ENCODE measurements at places on chromosomes 2 and 18. TPM values are rescaled to one million over a fixed set of nuclear protein-coding genes. Genes with fewer than 3 reads are reported as not detected.

Gene ITGA6
- total RNA-seq = 40.5 TPM

Gene MAL
- not detected for total RNA-seq

Gene RAMP1
- 2.0 TPM for total RNA-seq

Gene OSBPL6
- 3.1 TPM for total RNA-seq

Gene NLRC4
- total RNA-seq = not detected

DNA sequence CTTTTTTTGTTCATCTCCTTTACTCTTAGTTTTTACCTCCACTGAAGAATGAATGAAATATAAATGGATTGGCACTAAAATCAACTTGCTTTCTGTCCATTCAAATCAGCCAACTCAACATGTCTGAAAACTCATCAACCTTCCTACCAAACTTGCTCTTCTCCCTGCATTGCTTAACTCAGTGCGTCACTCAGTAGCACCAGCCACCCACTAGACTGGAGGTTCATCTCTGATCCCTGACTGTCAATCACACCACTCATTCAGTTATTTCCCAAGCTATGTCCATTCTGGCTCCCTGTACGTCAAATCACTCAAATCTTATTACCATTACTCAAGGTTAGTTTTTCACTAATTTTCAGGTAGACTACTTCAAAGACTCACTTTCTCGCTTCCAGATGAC lies 75.2 kb upstream of the RBMS1 start:
- no peak for DNase-seq

DNA sequence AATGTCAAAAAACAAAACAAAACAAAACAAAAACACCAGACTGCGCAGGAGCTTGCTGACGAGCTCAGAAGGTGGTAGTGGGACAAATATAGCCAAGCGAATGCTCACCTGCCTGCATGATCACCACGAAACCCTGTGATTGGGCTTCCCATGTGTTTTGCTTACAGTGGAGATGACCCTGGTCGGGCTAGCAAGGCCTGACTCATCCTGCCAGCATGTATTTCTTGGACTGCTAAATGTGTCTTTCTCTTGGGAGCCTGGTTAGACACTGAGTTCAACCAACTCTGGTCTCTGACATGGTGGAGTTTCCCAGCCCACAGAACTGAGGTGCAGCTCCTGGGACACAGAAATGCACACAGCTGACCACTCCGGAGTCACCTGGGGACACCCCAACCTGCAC lies 30.7 kb upstream of the DUSP2 start:
- DNase-seq = no peak

DNA sequence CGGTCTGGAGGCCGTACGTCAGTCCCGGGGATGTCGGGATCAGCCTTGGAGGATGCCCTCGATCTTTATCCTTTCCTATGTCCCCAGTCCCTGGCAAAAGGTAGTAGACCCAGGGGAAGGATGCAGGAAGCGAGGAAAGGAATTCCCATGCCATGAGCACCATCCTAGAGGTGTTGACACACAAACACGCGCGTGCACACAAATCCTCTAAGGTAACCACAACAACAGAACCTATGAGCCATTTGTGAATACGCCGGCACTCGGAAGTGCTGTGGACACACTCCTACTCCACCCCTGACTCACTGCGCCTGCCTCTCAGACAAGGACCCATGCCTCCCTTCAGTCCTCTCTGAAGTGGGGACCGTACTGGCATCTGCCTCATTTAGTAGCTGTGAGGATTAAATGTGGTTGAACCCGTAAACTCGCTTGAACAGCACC lies 11.3 kb upstream of the MLPH start:
- DNase-seq = no peak

GRCh38 chr2:30664761-30665358 lies 142.4 kb downstream of the CAPN13 start:
- no peak for DNase-seq

DNA sequence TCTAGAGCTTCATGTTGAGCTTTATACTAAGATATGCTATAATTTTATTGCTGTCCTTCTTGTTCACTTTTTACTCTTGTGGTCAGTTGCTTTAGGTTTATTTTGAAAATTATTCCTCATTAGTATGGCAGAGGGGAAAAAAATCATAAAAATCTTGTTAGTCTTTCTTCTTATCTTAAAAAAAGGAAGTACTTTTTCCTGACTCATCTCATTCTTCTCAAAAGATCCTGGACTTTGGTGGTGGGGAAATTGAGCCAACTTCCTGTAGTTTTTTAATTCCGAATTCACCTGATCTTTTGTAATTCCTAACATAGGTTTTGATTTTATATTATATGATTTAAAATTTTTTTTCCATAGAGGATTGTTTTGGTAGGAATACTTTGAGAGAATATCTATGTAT lies 3.8 kb downstream of the SLC4A1AP start:
- no peak for DNase-seq

GRCh38 chr18:76179257-76179656 lies 315.8 kb downstream of the ZNF516 start:
- no peak for DNase-seq
